ENCODE measurements at places on chromosomes 1 and 21.

DNA sequence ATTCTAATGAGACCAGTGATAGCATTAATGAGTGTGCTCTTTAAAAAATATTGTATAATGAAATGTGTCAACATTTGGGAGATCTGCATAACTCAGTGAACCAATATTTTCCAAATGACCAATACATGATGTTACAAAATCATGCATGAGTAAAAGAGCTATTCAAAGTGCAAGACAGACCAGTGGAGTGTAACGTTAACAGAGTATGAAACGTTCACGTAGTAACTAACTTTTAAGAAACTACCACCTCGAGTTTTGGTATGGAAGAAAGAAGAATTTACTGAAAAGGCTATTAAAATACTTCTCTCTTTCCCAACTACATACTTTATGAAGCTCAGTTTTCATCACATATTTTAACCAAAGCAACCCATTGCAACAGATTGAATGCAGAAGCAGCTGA is 9.6 kb upstream of the SLC6A9 start:
- no peak for DNase-seq

GRCh38 chr1:61233121-61233660 is 150.8 kb downstream of the NFIA start:
- no peak for DNase-seq

- DNase-seq = no peak
Measured at GRCh38 chr1:206121269-206121668, 4.1 kb upstream of the AVPR1B start.

DNA sequence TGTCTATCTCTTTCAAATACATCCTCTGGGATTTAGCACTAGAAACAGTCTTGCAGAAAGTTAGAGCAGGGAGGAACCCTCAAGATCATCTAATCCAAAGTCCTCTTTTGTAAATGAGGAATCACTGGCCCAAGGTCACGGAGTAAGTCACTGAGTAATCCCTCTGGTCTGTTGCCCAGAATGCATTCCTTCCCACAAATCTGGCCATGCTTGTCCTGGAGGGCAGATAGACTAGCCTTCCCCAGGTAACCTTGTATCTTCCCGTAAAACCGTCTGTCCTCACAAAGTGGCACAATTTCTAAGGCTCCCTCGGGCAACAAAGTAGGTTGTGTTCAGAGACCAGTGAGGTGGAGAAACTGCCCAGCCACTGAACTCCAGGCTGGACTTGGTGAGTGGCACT is 46.2 kb downstream of the DDR2 start:
- no peak for DNase-seq

DNA sequence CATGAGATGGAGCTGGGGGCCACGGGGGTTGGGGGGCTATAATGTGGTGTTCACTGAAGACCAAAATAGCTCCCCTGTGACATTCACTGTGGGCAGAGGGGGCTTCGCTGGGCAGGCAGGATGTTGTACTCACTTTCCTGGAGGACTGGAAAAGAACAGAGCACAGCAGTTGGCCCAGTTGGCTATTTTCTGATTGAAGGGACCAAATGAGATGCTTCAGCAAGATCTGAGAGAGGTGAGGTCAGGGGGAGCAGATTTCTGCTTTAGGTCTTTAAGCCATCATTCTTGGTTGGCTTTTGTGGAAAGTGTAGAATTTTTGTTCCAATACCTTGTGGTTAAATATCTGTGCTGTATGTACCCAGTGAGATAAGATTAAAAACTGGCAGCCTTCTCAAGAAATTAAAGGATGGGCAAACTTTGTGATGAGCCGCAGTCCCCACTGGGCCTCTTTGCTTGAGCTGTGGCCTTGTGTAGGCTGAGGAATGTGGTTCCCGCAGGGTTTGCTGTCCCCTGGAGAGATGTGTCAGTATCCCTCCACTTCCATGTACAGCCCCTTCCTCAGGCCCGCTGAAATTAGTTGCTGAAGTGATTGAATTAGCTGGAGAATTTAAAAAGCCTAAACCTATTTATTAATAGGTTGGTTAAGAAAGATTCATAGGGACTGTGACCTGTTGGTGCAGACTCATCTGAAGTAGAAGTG is 80.7 kb downstream of the ATP5PO start:
- DNase-seq = peak; percentile 24

GRCh38 chr1:15799004-15799867 is 8.2 kb downstream of the UQCRHL start:
- no peak for DNase-seq

- no peak for DNase-seq
Measured at GRCh38 chr1:169321539-169321938, 46.1 kb downstream of the NME7 start.

DNA sequence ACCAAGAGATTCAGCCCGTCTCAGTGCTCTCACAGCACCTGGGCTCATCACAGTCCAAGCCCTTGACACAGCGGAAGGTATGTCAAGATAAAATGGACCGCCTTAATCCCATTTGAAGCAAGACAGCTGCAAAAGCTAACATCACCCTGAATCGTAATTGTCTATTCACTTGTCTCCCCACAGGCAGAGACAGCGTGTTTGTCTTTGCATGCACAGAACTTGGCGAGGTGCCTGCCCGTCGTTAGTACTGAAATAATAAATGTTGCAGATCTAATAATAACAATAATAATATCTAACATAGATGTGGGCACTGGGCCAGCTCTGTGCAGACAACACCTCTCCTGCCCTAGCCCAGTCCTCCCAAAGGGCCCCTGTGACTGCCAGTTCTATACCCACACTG is 271.7 kb downstream of the NPHP4 start:
- DNase-seq = no peak

All from activated CD8-positive, alpha-beta memory T cell treated with anti-CD3 and anti-CD28 coated beads for 24 hours (primary cell).